Erythroblast (primary cell): ENCODE measurements at places on chromosomes 7 and 10.

DNA sequence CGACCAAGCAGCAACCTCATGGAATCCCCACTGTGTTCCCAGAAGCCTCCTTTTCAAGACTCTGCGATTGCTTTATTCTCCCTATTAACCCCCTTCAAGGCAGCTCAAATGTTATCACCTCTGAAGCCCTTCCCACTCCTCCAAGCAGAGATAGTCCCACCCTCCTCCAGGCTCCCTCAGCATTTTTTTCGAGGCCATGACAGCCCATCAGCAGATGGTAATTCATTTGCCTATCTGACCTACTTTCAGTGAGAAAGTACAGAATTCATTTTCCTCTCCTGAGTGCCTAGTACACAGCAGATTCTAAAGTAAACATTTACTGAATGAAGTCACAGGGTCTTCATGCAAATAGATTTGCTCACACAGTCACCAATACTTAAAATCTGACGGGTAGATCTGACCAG lies 47.8 kb downstream of the HERPUD2 start:
- DNase-seq, result peak; percentile 50

DNA sequence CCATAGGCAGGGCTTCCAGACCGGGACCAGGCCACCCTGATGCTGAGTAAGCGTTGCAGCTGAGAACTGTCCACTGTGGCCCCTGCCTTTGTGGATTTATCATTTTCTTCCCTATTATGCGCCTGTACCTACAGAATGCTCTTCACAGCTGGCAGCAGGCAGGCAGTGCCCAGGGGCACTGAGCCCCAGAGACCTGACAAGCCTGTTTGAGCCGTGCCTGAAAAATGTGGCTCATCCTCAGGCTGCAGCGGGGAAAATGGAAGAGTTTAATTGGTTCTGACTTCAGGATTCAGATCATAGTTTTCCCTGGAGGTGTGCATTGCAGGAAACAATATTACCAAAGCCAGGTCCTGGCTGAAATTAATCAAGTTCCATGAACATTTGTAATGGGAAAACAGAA lies 200.2 kb downstream of the ZNF438 start:
- no peak for DNase-seq

GRCh38 chr7:100745184-100745583 lies 11.8 kb downstream of the ZAN start:
- DNase-seq, result peak; percentile 73

DNA sequence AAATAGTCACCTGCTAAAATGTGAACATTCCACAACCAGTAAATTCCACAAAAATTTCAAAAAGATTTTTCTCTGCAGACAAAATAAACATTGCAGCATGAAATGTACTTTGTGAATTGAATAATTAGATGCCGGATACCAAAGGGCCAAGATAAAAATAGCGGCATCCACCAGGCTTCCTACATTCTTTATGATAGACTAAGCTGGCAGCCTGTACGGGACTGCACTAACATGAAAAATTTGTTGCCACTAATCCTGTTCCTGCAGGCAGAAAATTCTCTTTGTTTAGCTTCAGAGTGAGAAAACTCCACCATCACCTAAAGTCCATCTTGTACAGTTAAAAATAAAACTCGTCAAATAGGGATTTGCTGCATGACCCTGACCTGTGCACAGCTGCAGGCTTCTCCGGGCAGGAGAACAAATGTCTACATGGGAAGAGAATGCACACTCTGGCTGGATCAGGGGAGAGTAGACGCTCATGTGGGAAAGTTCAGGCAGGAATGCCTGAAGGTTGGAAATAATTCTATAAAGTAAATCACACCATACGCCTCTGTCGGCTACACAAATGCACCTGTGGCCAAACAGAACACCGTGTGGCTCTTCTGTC lies 15.6 kb upstream of the ADO start:
- DNase-seq, result no peak

DNA sequence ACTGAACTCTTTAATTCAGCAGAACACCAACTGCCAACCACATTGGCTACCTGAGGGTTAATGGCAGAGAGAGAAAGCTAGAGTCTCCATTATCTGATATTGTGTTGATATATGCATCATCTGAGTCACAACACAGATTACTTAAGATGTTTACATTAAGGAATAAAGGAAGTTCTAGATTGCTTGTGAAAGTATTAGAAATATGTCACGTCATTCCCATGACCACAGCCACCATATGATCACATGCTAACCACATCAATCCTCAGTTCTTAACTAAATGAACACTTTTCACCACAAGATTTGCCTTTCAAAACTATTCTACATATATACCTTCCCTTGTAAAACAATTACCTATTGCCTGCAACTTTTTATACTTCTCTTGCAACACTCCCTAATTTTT lies 337.9 kb downstream of the FGFR2 start:
- no peak for DNase-seq

- DNase-seq, result no peak
These were observed 176.6 kb downstream of the CTNNA3 start for GRCh38 chr10:67519434-67519833.

DNA sequence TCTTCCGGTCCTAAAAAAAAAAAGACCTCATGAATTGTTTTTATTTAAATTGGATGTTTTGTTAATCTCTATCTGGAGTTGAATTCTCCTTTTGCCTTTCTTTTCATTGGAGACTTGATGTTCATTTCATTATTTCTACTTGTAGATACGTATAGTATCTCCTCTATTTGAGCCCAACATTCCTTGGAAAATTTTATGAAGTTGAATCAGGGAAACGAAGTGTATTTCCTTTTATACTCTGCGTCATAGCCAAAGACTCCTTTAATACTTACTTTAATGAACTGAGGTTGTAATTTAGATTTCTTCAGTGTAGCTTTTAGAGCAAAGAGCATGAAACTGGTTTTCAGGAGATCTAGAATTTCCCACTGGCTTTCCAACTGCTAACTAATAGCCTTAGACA lies 132.4 kb downstream of the KIAA1217 start:
- no peak for DNase-seq

DNA sequence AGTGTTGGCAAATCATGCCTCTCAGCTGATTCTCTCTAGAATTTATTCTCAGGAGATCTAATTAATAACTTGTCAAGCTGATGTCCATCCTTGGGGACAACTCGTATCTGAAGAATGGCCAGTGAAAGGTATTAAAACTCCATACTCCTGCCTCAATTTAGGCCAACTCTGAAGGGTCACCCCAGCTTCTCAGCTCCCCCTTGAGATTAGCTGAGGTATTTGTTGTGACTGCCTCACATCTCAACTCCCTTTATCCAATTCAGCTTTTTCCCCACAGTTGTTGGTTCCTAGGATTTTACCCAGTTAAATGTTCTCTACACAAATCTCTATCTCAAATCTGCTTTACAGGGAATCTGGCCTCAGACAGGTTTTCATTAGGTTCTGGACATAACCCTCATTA lies 182.4 kb downstream of the MALRD1 start:
- no peak for DNase-seq

GRCh38 chr10:99172950-99173349 lies 62.7 kb downstream of the HPSE2 start:
- no peak for DNase-seq

GRCh38 chr7:141463986-141464385 lies 87.2 kb upstream of the AGK start:
- DNase-seq, result no peak

GRCh38 chr10:50909334-50910014 lies 24.0 kb upstream of the A1CF start:
- no peak for DNase-seq

- DNase-seq, result peak; percentile 9
These were observed 128.1 kb upstream of the FAM20C start for GRCh38 chr7:64098-64915.

DNA sequence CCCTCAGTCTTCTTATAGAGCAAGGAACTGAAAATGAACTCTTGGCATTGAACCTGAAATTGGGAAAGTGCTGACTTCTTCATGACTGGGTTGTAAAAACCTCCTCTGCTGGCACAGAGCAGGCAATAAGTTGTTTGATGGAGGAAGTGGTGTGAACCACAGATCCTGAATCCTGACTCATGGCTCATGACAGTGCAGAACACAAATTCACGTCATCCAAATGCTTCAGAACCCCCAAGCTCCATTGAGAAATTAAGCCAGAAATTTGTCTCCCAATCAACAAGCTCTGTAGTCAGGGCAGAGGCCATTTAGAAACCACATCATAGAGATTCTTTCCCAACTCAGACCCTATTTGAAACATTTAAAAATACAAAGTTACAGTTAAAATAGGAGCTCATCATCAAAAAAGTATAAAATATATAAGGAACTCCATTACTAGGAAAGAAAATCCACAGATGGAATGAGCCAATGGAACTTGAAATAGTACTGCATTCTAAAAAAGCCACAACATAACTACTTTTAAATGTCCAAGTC lies 10.3 kb upstream of the STK17A start:
- DNase-seq, result peak; percentile 76

DNA sequence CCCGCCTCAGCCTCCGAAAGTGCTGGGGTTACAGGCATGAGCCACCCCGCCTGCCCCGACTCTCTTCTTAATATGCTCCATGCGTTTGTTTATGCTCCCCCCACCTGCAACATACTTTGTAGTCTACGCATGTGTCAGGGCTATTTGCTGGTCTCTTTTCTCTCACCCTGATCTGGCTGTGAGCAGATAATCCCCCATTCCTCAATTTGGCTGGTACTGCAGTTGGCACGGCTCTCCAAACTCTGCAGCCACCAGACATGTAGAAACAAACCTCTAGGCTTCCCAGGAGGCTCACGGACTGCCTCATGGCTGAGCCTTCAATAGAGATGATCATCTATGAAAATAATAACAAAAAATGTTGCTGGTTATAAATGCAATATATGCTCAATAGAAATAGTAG lies 540.3 kb upstream of the GALNT17 start:
- no peak for DNase-seq

- DNase-seq, result no peak
These were observed 8.5 kb upstream of the STX1A start for GRCh38 chr7:73727952-73728351.

GRCh38 chr10:131431978-131432690 lies 120.6 kb upstream of the TCERG1L start:
- DNase-seq, result no peak

GRCh38 chr7:73706126-73707044 lies 13.1 kb downstream of the STX1A start:
- peak; percentile 26 for DNase-seq

GRCh38 chr10:102627736-102628293 lies 16.5 kb upstream of the TRIM8 start:
- DNase-seq, result no peak

- no peak for DNase-seq
These were observed 614.7 kb downstream of the PARD3 start for GRCh38 chr10:34200355-34200901.

- no peak for DNase-seq
These were observed 1227.5 kb upstream of the C7orf33 start for GRCh38 chr7:147363101-147363500.

- no peak for DNase-seq
These were observed 262.8 kb upstream of the SHH start for GRCh38 chr7:156074982-156075615.

DNA sequence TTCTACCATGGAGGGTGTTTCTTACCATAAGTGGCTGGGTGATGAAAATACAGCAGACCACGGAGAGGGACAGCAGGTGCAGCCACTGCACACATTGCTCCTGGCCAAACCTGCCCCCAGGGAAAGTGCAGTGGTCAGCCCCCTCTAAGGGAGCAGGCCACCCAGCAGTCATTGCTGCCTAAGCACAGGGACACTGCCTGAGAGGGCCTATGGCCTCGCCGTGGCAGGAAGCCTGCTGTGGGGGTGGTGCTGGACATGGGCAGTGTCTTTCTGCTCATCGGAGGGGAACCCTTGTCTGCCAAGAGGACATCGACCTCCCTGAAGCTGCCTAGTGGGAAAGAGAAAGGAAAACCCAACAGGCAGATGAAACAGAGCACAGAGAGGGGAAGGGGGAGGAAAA lies 118.3 kb downstream of the PKD1L1 start:
- DNase-seq, result no peak

GRCh38 chr7:116317907-116318306 lies 107.6 kb downstream of the TES start:
- DNase-seq, result no peak

GRCh38 chr7:6384327-6384726 lies 63.4 kb downstream of the DAGLB start:
- DNase-seq, result no peak

GRCh38 chr7:48011323-48011722 lies 17.6 kb downstream of the SUN3 start:
- DNase-seq, result no peak

- no peak for DNase-seq
These were observed 98.2 kb downstream of the UNCX start for GRCh38 chr7:1330801-1331425.

GRCh38 chr7:129222064-129222463 lies 2.8 kb upstream of the AHCYL2 start:
- no peak for DNase-seq

GRCh38 chr10:122282253-122282671 lies 11.2 kb downstream of the BTBD16 start:
- no peak for DNase-seq

GRCh38 chr7:107560898-107561516 lies 2.7 kb downstream of the COG5 start:
- no peak for DNase-seq

GRCh38 chr7:55132550-55132889 lies 113.7 kb downstream of the EGFR start:
- no peak for DNase-seq

DNA sequence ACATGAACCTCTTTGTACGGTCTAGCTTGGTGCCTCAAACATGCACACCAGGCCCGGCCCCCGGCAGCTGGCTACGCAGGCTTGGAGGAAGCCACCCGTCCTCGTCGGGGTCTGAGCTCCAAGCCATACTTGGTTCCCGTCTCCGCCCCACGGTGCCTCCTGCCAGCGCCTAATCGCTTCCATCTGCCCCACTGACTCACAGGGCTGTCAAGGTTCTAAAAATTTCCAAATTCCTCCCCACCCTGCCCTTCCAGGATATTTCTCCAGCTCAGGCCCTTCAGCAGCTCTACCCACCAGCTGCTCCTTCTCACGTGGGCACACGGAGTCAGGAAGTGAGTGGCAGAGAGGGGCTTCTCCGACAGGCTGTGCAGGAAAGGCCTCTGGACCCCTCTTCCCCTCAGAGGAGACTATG lies 38.8 kb downstream of the TMEM270 start:
- no peak for DNase-seq

GRCh38 chr7:94398841-94399240 lies 4.1 kb downstream of the COL1A2 start:
- no peak for DNase-seq

DNA sequence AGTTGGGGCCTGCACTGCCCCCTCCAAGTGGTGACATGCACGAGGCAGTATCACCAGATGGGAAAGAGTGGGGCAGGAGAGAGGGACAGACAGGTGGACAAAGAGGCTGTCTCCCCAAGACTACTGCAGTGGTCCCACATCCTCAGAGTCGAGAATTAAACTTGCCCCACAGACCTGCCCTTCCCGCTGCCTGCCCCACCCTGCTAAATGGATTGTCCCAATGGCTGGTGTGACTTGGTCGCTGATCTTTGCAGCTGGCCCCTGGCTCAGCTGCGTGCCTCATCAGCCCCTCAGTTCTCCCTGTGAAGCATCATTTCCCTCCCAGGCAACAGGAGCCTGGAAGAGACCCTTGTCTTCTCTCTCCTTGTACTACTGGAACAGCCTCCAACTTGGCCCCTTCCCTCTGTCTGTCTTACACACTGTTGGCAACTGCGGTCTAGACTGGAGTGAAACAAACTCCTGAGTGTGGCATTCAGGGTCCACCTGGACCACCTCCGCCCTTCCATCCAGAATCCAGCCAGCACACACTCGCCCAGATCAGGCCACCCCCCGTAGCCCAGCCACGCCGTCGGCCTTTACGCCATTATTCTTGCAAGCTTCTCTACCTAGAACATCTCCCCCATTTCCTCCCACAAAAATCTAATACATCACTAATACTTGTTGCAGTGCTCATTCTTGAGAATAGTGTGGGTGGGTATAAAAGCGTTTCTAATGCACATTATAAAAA lies 275.1 kb downstream of the CELF2 start:
- DNase-seq, result no peak

GRCh38 chr10:36188461-36188860 lies 546.4 kb upstream of the FZD8 start:
- no peak for DNase-seq
